ENCODE measurements at places on chromosomes 13 and 19.

DNA sequence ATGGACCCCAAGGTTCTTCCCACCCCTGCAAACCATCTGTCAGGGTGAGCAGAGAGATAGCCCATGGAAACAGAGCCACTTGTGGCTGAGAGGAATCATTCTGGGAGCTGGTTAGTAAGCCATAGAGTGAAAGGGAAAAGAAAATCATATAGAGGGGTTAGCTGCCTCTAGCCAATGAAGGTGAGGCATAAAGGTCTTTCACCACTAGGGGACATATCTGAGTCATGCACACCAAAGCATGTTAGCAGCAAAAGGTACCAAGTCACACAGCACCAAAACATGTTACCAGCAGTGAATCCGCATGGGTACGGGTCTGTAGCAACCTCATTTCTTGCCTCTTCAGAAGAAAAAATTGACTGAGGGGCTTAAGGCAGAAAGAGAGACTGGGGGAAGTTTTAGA is 76.7 kb upstream of the ZNF43 start:
- no peak for DNase-seq

- no peak for DNase-seq
These were observed 21.5 kb downstream of the CRTC1 start for GRCh38 chr19:18704971-18705370.

- no peak for DNase-seq
These were observed 898.9 kb upstream of the MIR17HG start for GRCh38 chr13:90448466-90449037.

DNA sequence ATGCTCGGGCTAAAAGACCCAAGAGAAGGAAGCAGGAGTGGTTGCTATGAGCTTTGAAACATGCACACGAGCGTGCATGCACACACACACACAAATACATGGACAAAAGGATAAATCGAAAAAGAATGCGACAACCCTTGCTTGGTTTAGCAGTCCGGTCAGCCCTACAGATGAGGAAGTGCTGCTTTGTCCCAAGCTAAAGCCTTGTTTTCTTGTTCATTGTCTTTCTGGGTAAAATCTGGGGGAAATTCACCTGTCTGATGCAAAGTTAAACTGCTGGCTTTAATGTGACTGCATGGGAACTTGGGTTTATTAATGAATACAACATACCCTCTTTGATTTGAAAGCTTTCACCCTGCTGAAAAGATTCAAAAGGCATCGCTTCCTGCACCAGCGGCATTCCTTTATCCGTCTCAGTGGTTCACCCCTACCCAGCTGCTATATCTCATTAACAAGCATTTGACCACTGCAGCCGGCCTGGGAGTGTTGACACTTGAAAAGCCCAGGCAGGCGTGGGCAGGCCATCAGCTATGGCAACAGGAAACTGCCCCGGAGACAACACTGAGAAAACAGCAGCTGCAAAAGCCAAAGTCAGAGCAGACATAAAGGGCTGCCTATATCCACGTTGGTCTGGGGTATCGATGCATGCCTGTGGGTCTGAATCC is 301.7 kb downstream of the NDFIP2 start:
- DNase-seq = peak; percentile 47

DNA sequence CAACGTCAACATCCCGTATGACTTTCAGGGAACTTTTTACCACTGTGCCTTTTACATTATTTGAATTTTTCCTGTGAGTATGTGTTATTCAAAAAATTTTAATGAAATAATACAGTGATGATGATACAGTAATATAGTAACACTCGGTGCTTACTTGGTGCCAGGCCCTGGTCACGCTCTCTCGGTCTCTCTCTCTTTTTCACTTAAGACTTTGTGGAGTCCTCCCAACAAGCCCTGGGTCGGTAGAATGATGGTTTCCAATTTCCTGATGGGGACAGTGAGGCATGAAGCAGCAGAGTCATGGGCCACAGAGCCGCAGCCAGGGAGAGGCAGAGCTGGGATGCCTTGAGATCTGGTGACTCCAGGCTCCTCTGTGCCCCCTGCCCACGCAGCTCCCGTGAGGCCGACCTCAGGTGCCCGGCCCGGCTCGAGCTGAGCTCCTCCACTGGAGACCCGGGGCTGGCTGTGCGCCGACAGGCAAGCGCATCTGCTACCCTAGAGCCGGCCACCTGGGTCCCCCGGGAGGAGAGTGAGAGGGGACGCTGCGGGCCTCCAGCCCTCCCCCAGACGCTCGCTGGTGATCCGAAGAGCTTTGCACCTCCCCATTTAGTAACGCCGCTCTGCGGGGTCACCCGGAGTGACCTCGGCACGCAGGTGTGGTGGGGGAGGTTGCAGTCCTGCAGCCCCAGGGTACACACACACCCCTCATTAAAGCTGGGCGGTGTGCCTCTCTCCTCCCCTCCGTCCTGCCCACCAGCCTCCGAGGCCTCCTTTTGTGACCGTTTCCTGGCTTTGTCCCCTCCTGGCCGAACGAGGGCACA is 4.4 kb upstream of the SBK3 start:
- no peak for DNase-seq

GRCh38 chr13:68359105-68359504 is 1129.0 kb upstream of the PCDH9 start:
- no peak for DNase-seq

DNA sequence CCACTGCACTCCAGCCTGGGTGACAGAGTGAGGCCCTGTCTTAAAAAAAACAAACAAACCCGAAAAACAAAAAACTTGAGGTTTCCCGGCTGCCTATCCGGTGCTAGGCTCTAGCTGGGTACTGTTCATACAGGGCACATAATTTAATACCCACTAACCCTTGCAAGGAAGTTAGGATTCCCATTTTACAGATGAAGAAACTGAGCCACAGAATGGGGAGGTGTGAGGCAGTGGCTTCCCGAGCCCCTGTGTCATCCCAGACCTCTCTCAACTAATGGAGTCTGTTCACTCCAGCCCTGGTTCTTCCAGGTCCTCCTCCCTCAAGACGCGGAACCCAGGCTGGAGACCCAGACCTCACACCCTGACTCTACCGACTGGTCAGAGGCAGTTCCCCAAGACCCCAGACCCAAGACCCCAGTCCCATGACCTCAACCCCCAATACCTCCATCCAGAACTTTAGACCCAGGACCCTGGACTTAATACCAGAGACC is 576 bp downstream of the APBA3 start:
- no peak for DNase-seq

- DNase-seq = no peak
These were observed 14.6 kb upstream of the URAD start for GRCh38 chr13:28002886-28003698.

- no peak for DNase-seq
These were observed 510.9 kb upstream of the PCDH9 start for GRCh38 chr13:67740871-67741535.

DNA sequence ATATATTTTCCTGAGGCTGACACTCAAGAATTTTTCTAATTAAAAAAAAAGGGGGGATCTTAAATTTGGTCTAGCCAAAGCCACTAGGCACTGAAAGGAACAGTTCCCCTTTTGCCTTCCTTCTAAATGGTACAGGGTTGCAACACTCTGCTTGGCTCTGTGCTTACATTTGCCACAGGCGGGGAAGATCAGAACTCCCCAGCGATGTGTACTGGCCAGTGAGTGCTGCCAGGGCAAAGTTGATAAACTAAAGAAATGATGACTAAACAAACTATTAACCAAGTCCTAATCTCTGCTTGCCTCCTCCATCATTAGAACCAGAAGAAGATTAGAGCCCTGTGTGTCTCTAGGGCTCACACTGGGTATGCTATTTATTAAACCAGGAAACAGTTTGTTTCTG is 75.3 kb upstream of the SCEL start:
- DNase-seq = peak; percentile 68

DNA sequence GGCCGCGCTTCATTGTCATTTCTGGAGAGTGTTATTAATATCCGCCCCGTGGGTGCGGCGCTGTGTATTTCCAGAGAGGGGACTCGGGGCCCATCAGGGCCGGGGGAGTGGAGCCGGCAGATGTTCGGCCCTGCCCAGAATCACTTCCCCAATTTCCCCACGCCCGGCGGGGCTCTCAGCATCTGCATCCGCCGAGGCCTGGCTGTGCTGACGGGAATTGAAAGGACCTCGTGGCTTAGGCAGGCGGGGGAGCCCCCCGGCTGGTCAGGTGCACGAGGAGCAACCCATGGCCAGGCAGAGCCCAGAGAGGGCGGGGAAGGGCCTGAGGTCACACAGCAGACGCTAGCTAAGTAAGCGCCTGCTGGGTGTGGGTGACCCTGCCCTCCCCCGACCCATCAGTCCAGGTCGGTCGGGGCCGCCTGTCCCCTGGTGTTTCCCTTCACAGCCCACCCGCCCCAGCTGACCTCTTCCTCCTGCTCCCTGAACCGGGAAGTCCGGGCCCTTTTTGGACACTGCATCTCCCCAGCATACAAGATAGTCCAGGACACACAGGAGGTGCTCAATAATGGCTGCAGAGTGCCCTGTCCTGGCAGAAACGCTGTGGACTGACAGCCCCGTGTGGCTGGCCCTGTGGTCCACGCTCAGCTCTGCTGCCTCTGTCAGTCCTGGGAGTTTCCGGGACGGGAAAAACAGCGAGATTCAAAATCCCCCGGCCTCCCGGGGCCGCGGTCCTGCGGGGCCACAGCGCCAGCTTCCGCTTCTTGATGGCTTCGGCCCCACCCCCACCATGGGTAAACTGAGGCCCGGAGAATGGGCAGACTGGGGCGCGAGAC is 22.1 kb downstream of the ARID3A start:
- DNase-seq = peak; percentile 68

- no peak for DNase-seq
These were observed 277.2 kb downstream of the NALCN start for GRCh38 chr13:101139081-101139480.

DNA sequence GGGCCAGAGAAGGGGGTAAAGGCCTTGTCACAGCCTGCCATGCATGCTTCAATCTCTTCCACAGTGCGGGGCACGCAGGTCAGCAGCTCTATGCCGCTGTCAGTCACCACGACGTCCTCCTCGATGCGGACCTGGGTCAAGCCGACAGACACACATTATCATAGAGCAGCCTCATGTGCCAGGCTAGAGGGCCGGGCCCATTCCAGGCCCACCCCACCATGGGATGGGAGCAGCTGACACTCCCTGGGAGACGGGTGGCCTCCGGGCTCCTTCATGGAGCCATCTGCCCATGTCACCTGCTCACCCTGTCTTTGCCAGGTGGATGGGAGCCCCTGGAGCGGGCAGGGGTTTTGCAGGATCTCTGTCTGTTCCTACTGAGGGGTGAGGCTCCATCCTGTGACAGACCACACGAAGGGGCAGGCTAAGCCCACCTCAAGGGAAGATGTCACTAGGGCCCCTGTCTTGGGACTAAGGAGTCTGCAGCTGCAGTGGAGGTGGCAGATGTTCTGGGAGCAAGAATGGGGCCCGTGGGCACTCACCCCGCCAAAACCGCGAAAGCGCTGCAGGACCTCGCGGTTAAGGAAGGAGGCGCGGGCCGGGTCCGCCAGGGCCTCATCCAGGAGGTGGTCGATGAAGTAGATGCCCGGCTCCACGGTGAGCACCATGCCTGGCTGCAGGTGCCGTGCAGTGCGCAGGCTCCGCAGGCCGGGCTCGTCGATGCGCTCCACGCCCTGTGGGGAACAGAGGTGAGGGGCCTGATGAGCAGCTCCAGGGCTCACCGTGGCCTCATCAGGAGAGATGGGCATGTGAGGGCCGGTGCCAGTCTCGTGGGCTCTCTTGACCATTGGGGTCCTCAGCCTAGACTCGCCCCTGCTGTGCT is 14.1 kb downstream of the CEBPG start:
- peak; percentile 18 for DNase-seq

GRCh38 chr13:107534548-107534947 is 680.8 kb downstream of the LIG4 start:
- no peak for DNase-seq

Measured in upper lobe of left lung (tissue), 6 donors.